H9 (cell line): ENCODE measurements at places on chromosomes 16 and 17. TPM values are rescaled to one million over a fixed set of nuclear protein-coding genes. Genes with fewer than 3 reads are reported as not detected.

SPNS2 gene
- 0.33 and 0.77 TPM in 2 replicates for total RNA-seq

FOXL1 gene
- 0.09 and 0.18 TPM in 2 replicates for total RNA-seq

RND2 gene
- total RNA-seq, result 47.8 and 50.7 TPM in 2 replicates

LGALS9B gene
- not detected in 2 replicates for total RNA-seq

SPATA32 gene
- total RNA-seq, result 0.42 and 0.81 TPM in 2 replicates

- H3K27ac ChIP-seq, result no peak overlapping the region
- H3K4me3 ChIP-seq, result no peak overlapping the region
- H3K4me1 ChIP-seq, result no peaks in the 10 kb centered on the region
- H3K27me3 ChIP-seq, result no peaks in the 10 kb centered on the region
These were observed 230.7 kb downstream of the BCAS3 start for GRCh38 chr17:60908324-60908723.

- H3K27me3 ChIP-seq, result no peaks in the 10 kb centered on the region
- H3K27ac ChIP-seq, result no peak overlapping the region
- H3K4me1 ChIP-seq, result no peaks in the 10 kb centered on the region
These were observed 27.4 kb downstream of the NDEL1 start for GRCh38 chr17:8463099-8463498.

DNA sequence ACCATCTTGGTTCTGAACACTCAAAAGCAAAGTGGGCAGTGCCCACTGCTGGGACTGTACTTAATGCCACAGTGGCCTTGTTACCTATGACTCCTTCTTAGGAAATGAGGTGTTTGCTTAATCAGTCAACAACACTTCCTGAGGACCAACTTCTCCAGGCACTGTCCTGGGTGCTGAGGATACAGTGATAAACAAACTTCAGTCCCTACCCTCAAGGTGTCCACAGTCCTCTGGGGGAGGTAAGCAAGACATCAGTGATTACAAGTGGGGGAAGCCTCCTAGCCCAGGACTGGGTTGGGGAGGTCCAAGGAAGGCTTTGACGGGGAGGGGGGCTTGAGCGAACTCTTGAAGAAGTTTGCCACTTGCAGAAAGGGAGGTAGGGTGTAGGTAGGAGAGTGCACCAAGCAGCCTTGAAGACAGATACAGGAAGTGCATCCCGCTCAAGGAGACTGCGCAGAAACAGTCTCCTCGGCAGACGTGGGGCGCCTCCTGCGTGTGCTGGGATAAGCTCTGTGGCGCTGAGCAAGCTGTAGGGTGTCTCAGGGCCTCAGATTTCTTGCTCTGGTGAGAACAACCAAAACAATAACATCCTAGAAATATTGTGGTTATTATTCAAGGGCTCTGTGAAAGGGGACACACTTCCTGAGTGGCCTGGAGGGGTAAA, 2.6 kb upstream of the ABCC3 start:
- H3K27me3 ChIP-seq, result peaks cover 23% of the 10 kb centered on the region; the same call in 1 of the 2 replicates
- no peak for DNase-seq

DNA sequence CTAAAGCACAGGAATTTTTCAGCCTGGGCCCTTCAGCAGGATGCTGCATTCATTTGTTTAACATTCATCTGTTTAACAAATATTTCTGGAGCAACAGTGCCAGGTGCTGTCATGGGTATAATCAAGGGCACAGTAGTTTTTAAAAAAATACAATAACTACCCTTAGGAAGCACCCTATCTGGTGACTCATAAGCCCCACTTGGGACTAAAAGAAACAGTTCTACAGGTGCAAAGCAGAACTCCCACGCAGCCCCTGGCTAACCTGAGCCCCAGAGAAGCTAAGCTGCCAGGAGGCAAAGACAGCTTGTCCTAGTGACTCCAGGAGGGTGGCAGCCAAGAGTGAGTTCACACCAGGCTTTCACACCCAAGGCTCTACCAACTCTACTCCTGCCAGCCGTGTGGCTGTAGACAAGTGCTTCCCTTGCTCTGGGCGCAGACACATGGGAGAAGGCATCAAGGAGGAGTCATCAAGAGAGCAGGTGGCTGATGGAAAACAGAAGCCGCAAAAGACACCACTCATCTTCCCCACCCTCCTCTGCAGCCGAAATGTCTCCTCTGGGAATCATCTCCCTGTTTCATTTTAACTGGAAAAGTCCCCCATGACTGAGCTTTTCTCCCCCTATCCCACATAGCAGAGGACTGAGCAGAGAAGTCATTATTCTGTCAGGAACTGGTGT, 14.4 kb downstream of the CUEDC1 start:
- H3K36me3 ChIP-seq, result no peaks in the 10 kb centered on the region
- no peak overlapping the region for H3K27ac ChIP-seq
- DNase-seq, result no peak
- H3K4me1 ChIP-seq, result peaks cover 2% of the 10 kb centered on the region; the same call in 1 of the 2 replicates
- no peak overlapping the region for H3K4me3 ChIP-seq
- H3K27me3 ChIP-seq, result no peaks in the 10 kb centered on the region
